ENCODE measurements at places on chromosomes 6 and 20.

- DNase-seq: no peak
Measured at GRCh38 chr6:19805129-19805481, 32.1 kb upstream of the ID4 start.

GRCh38 chr6:305371-306206 is 13.3 kb downstream of the DUSP22 start:
- DNase-seq: no peak

DNA sequence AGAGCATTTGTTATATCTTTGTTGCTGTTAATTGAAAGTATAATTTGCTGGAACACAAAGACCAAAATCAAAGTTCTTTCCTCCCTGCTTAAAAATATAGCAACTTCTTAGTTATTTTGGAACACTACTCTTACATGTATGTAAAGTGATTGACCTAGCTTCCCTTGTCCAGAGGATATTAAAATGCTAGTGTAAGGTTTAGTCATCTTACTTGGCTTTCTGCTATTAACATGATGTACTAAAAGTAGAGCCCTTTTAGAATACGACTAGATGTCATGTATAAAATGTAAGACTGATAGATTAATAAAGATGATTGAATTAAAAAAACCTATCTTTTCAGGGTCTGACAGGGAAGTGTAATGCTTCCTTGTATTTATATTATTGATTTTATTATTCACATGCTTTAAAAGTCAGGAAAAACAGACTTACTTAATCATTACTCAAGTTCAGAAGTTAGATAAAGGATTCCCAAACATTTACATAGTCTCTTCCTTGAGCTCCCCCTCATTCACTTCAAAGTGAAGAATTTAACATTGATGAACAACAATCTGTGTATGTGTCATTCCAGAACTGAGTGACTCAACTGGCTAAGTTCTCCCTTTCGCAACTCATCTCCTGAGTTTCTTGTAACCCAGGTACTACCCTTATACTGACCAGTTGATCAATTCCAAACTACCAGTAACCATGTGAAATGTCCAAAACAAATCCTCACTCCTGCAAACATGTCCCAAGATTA is 50.9 kb downstream of the BTBD9 start:
- no peak for DNase-seq

DNA sequence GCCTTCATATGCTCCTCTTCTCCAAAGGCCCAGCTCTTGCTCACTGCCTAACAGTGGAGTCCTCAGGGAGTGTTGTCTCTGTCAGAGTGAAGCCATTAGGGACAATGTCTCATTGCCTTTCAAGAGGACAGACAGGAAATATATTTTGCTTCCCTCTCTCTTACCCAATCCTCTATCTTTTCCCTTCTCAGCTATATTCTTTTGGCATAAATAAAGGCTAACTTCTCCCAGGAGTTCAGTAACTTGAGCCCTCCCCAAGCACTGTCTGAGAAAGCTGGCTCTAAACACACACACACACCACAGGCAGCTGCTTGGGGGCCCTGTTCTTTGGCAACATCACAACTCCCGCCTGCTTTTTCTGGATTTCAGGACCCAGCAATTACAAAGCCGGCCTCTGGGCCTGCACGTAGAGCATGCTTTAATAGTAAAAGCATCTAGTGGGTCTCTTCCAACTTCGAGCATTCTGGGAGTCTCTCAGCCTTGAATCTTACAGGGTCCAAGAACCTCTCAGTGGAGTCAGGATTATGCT is 34.7 kb upstream of the LAMA4 start:
- no peak for DNase-seq

GRCh38 chr6:101294676-101295075 is 98.8 kb upstream of the GRIK2 start:
- no peak for DNase-seq

- no peak for DNase-seq
Measured at GRCh38 chr6:47729019-47729418, 30.6 kb downstream of the ADGRF4 start.

Measured in progenitor cell of endocrine pancreas (in vitro differentiated cells).